ENCODE measurements at places on chromosomes 1 and 21. TPM values are rescaled to one million over a fixed set of nuclear protein-coding genes. Genes with fewer than 3 reads are reported as not detected.

GRCh38 chr1:226125097-226125630, 61.4 kb downstream of the ACBD3 start:
- peak; percentile 90 for DNase-seq

- DNase-seq = no peak
Measured at GRCh38 chr1:162087111-162087510, 17.6 kb downstream of the NOS1AP start.

OMA1 gene
- total RNA-seq = 29.4 TPM

- DNase-seq = no peak
Measured at GRCh38 chr1:219476116-219476515, 136.8 kb downstream of the ZC3H11B start.

GRCh38 chr1:117231312-117231711, 20.6 kb upstream of the VTCN1 start:
- DNase-seq = no peak

PAPPA2 gene
- total RNA-seq = 0.45 TPM

F5 gene
- total RNA-seq = 11.8 TPM

- no peak for DNase-seq
Measured at GRCh38 chr21:15908187-15908586, 178.4 kb downstream of the USP25 start.

RXFP4 gene
- total RNA-seq = not detected

TCHHL1 gene
- total RNA-seq = not detected
